Activated gamma-delta T cell treated with anti-CD3 and anti-CD28 coated beads, Interleukin-2, amount 50 U/mL, for 16 hours (primary cell): ENCODE measurements at places on chromosomes 2 and 18.

- DNase-seq, result no peak
These were observed 473.9 kb upstream of the SYT4 start for GRCh38 chr18:43751203-43751602.

DNA sequence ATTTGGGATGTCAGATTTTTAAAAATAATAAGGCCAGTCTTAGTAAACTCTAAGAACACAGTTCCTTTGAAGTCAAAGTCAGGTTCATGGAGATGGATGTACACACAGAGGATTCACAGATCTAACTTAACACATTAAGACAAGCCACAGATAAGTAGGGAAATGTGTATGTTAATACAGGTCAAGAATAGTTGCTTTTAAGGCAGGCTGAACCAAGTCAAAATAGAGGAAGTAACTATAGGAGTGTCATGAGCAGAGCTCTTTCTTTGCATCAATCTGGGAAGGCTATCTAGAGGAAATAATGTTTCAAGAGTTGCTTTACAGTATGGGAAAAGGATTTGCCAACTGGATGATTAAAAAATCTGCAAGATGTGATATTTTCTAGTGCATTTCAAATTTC lies 128.0 kb upstream of the FBXO11 start:
- no peak for DNase-seq

- DNase-seq, result no peak
These were observed 370.0 kb downstream of the TGIF1 start for GRCh38 chr18:3819961-3820360.

GRCh38 chr18:42028247-42028832 lies 73.3 kb downstream of the PIK3C3 start:
- peak; percentile 7 for DNase-seq

DNA sequence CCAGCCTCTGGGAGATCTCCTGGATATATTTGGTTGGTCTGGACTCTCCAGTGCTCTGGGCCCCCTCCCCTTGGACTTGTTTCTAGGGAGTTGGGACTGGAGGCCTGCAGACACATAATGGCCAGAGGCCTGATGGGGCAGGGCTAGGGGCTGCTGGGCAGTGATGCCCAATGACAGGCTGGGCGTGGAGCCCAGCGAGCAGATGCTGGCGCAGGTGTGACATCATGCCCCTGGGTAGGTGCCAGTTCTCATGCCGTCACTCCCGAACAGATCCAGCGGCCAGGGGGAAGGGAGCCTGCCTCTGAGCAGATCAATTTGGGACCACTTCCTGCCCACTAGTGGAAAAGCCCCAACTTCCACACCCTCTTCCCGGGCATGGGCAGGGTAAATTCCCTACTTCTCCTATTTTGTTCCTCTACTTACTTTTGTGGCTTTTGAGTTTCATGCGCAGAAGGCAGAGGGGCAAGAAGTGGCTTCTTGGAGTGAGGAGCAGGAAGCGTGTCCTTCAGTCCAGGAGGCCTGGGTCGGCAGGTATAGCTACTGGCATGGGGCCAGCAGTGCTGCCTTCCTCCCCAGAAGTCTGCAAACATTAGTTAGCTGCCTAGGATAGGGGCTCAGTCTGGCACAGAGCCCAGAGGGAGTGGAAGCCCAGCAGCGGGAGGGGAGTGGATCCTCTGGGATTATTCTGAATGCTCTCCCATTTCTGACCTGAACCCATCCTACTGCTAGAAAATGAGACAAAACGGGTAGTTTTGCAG lies 6.1 kb downstream of the MPV17 start:
- no peak for DNase-seq
